ENCODE measurements at places on chromosomes 3 and 15.

- no peak for DNase-seq
Observed at GRCh38 chr3:168205451-168205850, 109.7 kb upstream of the GOLIM4 start.

DNA sequence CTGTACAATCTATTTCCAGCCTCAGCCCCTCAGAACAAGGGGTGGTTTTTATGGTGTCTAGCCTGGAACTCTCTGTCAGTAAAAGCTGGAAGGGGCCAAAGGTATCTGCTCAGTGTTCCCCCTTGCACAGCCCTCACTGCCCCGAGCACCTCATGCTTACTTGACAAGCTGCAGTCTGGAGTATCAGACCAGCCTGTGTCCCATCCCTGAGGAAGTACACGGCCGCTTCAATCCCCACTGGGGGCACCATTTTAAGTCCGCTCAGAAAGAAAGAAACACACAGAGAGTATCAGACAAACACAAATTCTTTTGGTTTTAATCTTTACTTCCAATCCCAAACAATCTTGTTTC, 32.4 kb downstream of the UMPS start:
- no peak for DNase-seq

GRCh38 chr3:170776887-170777563, 93.0 kb downstream of the RPL22L1 start:
- no peak for DNase-seq

DNA sequence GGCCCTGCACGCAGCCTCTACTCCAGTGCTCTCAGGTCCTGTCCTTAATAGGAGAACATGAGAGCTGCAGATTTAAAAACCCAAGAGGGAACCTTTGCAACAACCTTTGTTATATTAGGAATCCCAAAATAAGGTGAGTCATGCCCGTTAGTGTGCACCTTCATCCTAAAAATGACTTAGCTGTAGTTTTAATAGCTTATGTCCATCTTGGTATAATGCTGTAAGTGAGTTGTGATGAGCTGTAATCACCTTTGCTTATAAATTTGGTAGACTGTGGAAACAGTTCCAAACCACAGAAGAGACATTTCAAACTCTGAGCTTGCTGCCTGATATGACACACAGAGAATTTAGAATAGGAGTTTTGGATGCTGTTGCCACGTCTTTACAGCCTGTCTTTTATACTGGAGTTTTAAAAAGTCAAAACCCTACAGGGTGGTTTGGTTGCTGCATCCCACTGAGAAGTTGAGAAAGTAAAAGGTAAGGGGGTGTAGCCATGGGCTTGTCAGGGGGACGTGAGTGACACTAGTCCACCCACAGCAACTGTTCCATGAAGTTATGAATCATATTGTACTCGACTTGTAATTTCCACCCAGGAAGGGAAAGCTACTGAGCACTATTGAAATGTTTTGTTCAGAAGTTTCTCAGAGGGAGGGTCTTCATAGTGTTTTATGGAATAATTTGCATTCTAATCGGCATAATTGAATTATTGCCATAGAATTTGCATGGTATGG, 27.4 kb upstream of the CD47 start:
- DNase-seq, result no peak

- DNase-seq, result no peak
Observed at GRCh38 chr3:107294117-107294516, 83.1 kb upstream of the CCDC54 start.

DNA sequence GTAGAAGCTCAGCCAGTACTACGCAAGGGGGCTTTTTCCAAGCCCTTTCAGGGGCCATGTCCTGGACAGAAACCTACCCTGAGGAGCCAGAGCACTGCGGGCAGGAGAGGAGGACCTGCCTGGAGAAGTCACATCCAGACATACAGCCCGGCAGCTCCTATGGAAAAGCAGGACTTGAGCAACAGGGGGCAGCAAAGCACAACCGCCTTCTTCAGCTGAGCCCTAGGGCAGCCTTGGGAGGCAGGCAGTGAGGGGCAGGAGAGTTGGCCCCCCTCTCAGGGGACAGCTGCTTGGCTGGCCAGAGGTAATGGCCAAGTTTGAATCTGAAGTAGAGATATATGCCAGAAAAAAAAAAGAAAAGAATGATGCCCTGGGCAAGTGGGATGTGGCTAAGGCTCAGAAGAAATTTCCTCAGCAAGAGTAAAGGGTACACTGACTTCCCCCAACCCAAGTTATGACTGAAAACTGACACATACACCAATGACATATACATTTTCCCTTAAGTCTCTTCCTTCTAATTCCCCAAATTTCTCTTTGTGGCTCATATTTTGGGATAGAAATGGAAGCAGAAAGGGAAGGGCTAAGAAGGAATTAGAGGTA, 56.9 kb downstream of the CYP19A1 start:
- DNase-seq, result peak; percentile 10

DNA sequence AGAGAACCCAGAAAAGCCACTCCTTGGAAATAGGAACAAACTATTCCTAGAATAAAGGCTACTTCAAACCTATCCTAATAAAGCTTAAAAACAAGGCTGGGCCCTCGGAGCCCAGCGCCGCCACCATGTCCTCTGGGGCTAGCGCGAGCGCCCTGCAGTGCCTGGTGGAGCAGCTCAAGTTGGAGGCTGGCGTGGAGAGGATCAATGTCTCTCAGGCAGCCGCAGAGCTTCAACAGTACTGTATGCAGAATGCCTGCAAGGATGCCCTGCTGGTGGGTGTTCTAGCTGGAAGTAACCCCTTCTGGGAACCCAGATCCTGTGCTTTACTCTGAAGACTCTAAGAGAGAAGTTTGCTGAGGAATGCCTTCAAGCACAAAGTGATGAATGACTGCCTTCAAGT, 63.2 kb downstream of the ADAM10 start:
- no peak for DNase-seq

DNA sequence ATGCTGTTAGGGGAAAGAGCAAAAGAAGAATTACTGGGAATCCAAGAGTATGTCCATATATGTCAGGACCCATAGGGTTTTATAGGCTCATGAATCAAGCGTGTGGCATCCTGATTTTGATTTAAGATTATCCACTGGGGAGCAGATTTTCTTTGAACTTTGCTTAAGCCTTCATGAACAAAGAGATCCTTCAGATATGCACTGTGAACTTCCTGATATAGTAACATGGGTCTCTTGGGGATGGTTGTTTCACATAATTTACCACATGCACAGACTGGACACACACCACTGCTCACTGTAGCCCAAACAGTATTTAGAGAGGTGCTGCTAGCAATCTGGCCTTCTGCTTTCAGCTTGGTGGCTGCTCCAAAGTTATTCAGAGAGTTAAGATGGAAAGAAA, 200.9 kb upstream of the ZPLD1 start:
- no peak for DNase-seq

GRCh38 chr15:38668898-38669391, 104.3 kb upstream of the RASGRP1 start:
- DNase-seq, result no peak

GRCh38 chr3:94114666-94115065, 51.8 kb downstream of the NSUN3 start:
- DNase-seq, result no peak

GRCh38 chr3:13475871-13476590, 4.1 kb upstream of the HDAC11 start:
- no peak for DNase-seq

- DNase-seq, result peak; percentile 75
Observed at GRCh38 chr3:195549931-195550519, 6.9 kb upstream of the PPP1R2 start.

- DNase-seq, result no peak
Observed at GRCh38 chr3:181932039-181932438, 220.3 kb downstream of the SOX2 start.

- no peak for DNase-seq
Observed at GRCh38 chr15:61050844-61051568, 178.1 kb downstream of the RORA start.

DNA sequence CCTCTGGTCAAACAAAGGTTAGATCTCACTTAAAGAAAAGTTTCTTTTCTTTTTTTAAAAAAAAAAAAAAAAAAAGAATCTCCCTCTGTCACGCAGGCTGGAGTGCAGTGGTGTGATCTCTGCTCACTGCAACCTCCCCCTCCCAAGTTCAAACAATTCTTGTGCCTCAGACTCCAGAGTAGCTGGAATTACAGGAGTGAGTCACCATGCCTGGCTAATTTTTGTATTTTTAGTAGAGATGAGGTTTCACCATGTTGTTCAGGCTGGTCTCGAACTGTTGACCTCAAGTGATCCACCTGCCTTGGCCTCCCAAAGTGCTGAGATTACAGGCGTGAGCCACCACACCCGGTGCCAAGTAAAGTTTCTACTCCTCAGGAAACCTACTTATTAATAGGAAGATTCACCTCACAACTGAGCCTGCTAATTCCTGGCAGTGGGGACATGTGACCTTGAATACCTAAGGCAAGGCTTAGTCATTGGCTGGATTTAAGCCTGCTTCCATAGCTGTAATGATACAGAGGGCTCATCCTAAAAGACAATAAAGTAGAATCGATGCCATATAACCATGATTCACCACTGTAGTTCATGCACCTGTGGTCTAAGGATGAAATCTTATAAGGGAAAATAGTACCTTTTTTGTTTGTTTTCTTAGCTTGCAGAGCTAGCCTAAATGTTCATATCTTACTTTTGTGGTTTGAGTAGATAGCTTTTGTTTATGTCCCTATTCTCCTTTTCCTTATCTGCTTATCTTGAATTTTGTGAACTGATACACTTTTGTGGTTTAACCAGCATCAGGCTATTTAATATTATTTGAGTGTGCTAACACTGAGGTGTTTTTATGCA, 24.8 kb upstream of the RBMS3 start:
- DNase-seq, result no peak

GRCh38 chr3:129633751-129634481, 27.4 kb upstream of the PLXND1 start:
- no peak for DNase-seq

DNA sequence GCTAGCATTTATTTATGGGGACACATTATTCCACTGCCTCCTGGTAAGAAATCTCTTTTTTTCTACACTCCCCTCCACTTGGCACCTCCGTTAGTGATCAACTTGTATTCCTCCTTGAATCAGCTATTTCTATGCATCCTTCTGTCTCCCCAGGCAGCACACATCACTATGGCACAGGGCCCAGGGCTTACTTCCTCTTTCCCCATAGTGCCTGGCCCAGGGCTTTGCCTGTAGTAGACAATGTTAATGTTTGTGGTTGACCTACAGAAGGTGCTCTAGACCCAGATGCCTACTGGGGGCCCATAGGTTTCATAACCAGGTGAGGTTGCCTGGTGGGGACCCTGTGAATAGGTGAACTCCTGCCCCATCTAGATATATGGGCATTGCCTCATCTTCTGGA, 44.9 kb downstream of the EPHB1 start:
- no peak for DNase-seq

GRCh38 chr15:71891026-71891425, 80.7 kb downstream of the NR2E3 start:
- DNase-seq, result no peak

DNA sequence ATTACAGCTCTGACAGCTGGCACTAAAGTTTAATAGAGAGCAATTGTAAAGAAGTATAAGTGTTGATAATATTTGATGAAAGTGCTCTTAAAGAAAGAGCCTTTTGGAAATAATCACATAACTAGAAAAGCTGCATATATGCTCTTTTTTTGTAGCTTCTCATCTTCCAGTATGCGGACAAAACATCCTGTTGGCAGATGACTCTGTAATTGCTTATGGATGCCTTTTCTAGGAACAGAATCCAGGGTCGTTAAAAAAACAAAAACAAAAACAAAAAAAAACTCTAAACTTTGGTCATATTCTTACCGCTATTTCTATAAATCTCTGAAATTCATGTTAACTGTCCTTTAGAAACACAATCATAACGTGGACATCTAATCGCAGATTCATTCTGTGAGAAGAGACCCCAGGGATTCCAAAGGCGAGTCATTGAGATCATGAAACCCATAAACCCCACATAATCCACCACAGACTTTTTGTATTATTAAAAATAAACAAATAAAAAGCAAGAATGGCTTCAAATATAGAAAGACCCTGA, 109.8 kb downstream of the EPHA3 start:
- no peak for DNase-seq

DNA sequence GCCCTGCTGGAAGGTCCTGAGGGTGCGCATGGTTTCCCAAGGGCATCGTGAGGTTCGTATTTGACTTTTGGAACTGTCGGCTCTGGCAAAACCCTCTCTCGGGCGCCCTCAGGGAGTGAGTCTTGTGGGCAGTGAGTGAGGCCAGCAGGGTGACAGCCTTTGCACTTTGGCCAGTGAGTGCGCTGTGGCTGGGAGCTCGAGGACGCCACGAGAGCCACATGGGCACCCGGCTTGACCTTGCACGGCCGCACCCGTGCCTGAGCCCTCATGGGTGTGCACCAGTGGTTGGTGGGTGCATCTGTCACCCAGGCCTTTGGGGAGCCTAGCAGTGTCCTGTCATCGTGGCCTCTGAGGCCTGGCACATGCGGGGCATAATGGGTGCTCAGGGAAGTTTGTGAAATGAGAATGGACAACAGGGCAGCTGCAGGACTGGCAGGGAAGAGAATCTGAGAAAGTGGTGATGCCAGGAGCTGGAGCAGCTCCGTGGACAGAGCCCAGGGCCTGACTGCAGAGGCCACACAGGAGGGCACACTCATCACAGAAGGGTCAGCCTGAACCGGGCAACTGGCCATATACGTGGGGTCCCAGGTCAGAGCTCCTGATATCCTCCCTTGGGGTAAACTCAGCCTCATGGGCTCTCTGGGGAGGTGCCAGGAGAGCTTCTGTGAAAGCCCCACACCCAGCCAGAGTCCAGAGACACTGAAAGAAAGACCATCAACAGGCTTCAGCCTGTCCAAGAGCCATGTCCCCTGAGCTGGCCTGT, 30.4 kb upstream of the SNRPA1 start:
- no peak for DNase-seq

DNA sequence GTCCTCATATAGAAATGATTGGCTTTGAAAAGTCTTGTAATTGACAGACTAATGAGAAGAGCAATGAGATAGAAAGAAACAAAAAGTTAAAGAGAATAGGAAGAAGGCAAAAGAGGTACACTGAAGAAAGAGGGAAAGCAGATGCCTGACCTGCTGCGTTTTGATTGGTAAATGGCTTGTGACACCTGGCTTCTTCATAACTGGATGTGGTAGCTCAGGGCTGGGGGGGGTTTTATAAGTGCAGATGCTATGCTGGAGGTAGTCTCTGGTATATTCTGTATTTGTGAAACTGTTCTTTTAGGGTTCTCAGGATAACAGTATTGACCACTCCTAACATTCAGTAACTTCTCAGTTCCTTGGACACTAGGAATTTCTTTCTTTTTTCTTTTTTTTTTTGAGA, 1.4 kb downstream of the STARD9 start:
- DNase-seq, result no peak

- DNase-seq, result no peak
Observed at GRCh38 chr3:107662586-107662985, 139.8 kb downstream of the BBX start.

- no peak for DNase-seq
Observed at GRCh38 chr15:99953886-99954285, 220.6 kb upstream of the LYSMD4 start.

- no peak for DNase-seq
Observed at GRCh38 chr3:161409858-161410257, 38.5 kb upstream of the SPTSSB start.

DNA sequence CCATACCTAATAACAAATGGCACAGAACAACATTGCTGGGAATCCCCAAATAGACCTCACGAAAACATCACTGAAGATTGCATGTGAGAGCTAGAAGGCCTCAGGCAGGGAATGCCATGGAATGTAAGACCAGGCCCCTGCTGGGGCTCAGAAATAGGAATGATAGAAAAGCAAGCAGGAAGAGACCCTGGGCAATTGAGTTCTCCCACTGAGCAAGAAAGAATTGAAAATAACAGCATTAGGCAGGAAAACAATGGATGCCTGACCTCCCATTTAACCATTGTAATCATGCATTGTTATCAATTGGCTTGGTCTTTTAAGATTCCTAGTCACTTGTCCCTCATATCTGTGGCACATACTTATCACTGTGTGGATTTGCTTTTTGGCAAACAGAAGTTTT, 581.6 kb downstream of the FHIT start:
- DNase-seq, result no peak
